ENCODE measurements at places on chromosomes 12 and 14.

- DNase-seq, result no peak
These were observed 14.4 kb downstream of the DDX54 start for GRCh38 chr12:113170926-113171325.

DNA sequence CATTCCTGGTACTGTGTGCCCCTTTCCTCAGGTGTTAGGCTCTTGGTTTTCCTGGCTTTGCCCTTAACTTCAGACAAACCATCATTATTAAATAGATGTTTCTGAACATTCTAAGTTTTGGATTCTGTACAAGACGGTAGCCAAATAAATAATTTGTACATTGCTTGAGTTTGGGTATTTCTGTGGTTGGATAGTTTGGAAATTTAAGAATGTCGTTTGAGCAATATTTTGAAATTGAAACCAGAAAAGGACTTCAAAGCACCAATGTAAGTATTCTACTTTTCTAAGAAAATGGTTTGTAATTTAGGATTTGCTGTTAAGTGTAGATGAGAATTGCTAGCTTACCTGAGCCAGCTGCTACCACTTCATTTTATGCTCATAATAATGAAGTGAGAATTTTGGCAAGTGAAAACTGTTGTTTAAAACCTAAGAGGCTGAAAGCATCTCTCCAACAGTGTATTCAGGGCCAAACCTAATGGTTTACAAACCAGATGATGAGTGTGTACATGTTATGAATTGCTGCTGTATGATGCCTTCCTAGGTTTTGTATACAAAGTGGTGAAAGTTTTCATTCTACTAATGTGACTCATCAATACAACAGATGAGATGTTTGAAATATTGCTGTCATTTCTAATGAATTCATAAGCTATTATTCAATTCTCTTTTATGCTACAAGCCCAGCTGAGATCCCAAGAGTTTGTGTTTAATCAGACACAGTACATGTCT is 181.5 kb upstream of the PRKD1 start:
- DNase-seq, result no peak

GRCh38 chr14:41532255-41532654 is 74.4 kb upstream of the LRFN5 start:
- DNase-seq, result no peak

- DNase-seq, result no peak
These were observed 12.2 kb upstream of the RHOJ start for GRCh38 chr14:63192085-63192484.

- DNase-seq, result no peak
These were observed 627 bp downstream of the CPM start for GRCh38 chr12:68932128-68932960.

- no peak for DNase-seq
These were observed 87.3 kb upstream of the LRIG3 start for GRCh38 chr12:59007620-59008019.

- DNase-seq, result no peak
These were observed 5.9 kb upstream of the APOLD1 start for GRCh38 chr12:12779529-12779928.

DNA sequence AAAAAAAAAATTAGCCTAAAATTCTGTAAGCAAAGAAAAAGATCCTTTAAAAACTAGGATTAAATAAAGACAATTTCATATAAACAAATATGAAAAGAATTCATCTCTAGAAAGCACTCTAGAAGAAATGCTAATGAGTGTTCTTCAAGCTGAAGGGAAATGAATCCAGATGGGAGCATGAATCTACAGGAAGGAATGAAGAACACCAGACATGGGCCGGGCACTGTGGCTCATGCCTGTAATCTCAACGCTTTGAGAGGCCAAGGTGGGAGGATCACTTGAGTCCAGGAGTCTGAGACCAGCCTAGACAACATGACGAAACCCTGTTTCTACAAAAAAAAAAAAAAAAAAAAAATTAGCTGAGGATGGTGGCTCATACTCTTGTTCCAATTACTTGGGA is 297.2 kb downstream of the FBXL14 start:
- DNase-seq, result no peak

DNA sequence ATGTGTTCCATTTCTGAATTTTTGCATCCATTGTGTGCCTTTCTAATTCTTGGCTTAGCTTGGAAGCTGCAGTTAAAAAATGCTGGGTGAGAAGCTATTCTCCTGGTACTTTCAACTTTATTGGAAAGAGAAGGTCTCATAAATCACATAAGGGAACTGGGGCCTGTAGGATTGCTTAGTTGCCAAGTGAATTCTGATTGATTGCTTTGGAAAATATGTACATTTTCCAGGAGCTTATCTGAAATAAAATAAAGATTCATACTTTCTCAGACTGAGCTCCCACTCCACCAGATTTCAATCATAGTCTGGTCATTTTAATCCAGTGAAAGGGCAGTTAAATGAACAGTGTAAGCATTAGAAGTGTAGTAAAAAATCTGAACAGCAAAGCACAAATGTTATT is 50.0 kb upstream of the PRICKLE1 start:
- DNase-seq, result no peak

GRCh38 chr12:17928708-17929366 is 161.2 kb downstream of the RERGL start:
- DNase-seq, result no peak

DNA sequence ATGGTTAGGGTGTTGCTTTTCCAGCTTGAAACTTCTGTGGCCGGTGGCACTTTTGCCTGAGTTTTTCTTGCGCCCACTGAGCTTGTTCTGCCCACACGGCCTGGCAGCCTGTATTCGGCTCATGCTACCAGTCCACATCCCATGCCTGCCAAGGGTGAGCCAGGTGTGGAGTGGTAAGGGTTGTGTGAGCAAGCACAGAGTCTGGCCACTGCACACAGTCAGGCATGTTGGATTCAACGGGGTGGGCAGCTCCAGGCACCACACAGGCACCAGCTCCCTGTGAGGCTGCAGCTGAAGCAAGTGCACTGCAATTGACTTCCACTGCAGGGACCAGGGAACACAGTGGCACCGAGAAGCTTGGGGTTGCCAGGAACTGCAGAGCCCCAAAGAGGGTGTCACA is 18.8 kb upstream of the NTS start:
- DNase-seq, result no peak

GRCh38 chr12:62335796-62336195 is 75.6 kb downstream of the USP15 start:
- DNase-seq, result no peak

DNA sequence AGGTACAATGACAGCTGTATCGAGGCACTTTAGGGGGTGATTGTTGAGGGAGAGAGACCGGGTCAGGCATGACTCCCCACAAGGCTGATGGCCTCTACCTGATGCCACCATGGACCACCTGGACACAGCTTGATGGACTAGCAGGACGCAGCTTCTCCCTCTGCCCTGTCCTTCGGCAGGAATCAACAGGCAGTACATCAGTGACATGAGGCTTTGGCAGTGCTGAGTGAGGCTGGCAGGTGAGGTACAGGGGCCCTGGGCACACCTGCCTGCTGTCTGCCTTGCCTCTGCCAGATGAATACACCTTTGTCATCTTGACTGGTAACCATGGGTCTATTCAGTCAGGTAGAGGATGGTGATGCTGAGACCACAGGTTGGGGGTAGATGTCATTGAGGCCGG is 25.3 kb upstream of the ESRRB start:
- no peak for DNase-seq
